Midbrain (tissue), 1 donor: ENCODE measurements at places on chromosomes 2 and 18.

- DNase-seq: no peak
Observed at GRCh38 chr2:19209575-19210341, 148.7 kb downstream of the OSR1 start.

- DNase-seq: peak; percentile 14
Observed at GRCh38 chr2:73985308-73986084, 786 bp downstream of the TET3 start.

GRCh38 chr18:9353596-9353995, 19.0 kb downstream of the TWSG1 start:
- no peak for DNase-seq

DNA sequence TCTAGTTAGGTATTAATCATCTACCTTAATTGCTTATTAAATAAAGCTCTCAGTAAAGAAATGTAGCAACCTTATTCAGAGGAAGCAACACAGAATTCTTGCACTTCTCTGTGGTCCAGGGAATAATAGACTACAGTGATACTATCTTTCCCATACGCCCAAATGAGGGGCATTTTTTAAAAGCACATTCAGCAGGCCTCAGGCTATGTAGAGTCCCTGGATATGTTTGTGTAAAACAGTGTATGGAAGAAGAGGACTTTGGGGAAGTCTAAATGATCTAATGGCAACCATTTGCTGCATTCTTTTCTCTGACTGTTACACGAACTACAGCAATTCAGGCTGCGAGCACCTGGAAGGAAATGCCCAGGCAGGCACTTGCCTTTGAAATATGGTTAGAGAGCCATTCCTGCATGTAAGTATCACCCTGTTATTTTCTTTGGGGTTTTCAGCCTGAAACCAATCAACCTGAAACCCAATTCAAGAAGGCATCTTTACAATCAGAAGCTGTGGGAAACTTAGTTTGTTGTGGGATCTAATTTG, 1814.7 kb upstream of the CELF4 start:
- no peak for DNase-seq

- no peak for DNase-seq
Observed at GRCh38 chr2:183088061-183088460, 9.5 kb downstream of the DUSP19 start.

GRCh38 chr2:197232010-197232409, 78.6 kb downstream of the ANKRD44 start:
- no peak for DNase-seq

GRCh38 chr2:134570676-134571075, 148.1 kb downstream of the TMEM163 start:
- no peak for DNase-seq
